ENCODE measurements at places on chromosomes 6 and 20.

- DNase-seq = no peak
Observed at GRCh38 chr20:11651138-11651537, 266.6 kb upstream of the BTBD3 start.

DNA sequence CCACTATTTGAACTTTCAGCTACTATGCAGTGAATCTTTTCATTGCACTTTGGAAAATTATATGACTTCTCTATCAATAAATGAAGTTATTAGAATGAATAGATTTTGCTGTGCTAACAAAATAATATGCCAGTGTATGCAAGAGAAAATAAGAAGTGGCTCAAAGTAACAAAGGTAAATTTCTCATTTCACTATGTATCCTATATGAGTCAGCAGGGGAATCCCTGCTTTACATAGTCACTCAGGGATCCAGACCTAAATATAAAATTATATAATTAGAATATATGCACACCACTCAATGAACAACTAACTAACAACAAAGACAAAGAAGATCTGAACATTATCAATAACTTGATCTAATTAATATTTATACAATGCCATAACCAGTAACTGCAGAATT is 390.8 kb upstream of the IRAK1BP1 start:
- no peak for DNase-seq

- DNase-seq = no peak
Observed at GRCh38 chr6:3873051-3873450, 23.9 kb downstream of the FAM50B start.

GRCh38 chr20:22574545-22575086 is 9.8 kb downstream of the FOXA2 start:
- no peak for DNase-seq
